ENCODE measurements at places on chromosomes 2 and 18.
A peak's percentile ranks its signal among the peaks of the same experiment; 100 is the strongest.

DNA sequence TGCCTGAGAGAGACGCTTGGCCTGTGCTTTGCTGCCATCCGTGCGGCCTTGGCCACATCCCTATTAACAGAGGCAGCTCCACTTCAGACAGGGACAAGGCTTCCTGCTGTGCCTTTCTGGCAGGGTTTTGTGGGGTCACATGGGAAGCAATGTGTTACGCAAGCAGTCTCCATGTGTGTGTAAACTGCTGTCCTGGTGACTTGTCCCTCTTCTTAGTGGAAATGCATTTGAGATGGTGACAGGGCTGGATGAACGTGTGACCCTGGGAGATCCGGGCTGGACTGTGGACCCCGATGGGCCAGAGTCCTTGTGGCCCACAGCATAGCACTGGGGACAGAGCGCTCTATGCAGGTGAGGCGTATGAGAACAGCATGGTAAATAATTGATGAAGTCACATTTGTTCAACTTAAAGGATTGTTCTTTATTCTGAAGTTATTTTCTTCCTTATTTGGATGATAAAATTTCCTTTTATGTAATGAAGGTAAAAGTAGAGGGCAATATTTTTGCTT is 23.2 kb downstream of the ASB1 start:
- no peak for DNase-seq

GRCh38 chr2:196145256-196145655 is 26.1 kb downstream of the STK17B start:
- DNase-seq = no peak

GRCh38 chr2:37874470-37874869 is 50.6 kb upstream of the RMDN2 start:
- DNase-seq = no peak

GRCh38 chr2:178677599-178677998 is 129.6 kb downstream of the TTN start:
- DNase-seq = no peak

DNA sequence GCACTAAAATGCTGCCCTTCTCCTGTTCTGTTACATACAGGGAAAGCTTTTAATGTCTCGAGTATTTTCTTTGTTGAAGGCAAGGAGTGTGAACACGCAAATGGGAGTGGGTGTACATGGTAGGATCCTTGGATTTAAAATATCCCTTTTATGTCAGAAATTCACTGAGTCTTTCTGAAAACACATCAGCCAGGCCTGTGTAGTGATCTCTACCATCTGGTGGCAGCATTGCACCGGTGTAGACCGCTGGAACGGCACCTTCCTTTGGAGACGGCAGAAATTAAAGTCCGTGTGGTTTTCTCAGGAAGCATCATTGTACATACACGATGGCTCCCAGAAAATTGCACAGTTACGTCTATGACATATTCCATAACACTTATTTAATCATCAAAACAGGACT is 515.8 kb downstream of the GALR1 start:
- DNase-seq = no peak

- DNase-seq = no peak
Observed at GRCh38 chr2:61633250-61633649, 95.1 kb upstream of the XPO1 start.

DNA sequence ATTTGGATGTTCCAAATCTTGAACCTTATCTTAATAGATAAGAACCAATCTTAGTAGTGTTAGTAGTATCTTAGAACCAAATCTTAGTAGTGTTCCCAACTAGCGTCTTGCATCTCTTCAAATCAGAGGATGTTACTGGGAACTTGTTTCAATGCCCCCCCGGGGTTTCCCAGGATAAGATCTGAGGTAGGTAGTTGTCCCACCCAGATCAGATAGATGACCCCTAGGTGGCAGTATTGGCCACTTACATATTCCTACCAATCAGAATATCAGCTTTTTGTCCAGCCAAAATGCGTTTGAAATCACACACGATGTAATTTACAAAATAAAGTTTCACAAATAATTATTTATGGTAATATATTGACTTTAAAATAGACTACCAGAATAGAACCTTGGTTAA is 314.8 kb downstream of the MBD2 start:
- peak; percentile 42 for DNase-seq

GRCh38 chr2:28895189-28895893 is 874 bp downstream of the WDR43 start:
- DNase-seq = peak; percentile 50

DNA sequence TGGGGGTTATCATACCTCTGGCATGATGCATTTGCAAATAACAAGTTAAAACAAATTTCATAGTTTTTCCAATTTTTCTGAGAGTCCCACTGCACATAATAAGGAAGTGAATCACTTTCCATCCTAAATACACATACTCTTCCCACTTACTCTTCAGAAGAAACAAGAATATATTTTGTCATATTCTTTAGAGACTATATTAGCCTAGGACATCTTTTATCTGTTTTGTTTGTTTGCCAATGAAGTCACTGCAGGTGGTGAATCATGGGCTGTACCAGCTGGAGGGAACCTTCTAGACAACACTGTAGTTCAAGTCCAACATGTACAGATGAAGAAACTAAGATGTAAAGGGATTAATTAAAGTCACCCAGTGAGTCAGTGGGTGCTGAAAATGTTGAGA is 116.8 kb downstream of the XIRP2 start:
- DNase-seq = no peak

- DNase-seq = peak; percentile 3
Observed at GRCh38 chr2:96099861-96100798, 16.2 kb downstream of the ADRA2B start.

DNA sequence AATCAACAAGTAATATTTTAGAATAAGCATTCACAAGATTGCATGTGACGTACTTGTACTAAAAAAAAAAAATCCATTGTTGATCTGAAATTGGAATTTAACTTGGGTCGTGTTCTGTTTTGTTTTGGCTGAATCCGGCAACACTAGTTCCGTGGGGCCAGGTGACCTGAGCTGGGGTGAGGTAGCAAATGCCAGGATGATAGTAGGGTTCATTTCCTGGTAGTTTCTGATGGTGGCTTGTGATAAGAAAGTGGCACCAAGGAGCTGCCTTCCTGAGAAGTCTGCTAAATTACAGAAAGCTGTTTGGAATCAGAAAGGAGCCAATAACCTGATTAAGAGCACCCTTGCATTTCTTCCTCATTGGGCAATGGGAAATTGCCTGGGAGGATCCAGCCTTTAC is 126.4 kb upstream of the DLX2 start:
- DNase-seq = no peak

- no peak for DNase-seq
Observed at GRCh38 chr2:75986617-75987016, 275.9 kb upstream of the GCFC2 start.

- no peak for DNase-seq
Observed at GRCh38 chr2:114488841-114489530, 46.5 kb downstream of the DPP10 start.

DNA sequence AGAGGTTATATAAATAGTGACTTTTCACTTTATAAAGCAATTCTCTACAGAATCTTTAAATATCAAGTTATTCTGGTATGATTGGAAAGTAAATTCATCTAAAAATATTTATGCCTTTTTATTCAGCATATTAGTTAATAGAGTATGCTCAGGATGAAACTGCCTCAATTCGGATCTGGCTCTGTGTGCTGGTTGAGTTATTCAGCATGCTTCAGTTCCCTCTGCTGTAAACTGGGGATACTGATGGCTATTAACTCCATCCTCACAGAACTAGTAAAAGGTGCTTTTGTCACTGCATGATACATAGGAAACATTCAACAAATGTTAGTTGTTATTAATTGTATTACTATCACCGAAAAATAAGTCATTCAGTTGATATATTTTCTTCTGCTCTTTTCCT is 250.3 kb downstream of the NRXN1 start:
- no peak for DNase-seq

DNA sequence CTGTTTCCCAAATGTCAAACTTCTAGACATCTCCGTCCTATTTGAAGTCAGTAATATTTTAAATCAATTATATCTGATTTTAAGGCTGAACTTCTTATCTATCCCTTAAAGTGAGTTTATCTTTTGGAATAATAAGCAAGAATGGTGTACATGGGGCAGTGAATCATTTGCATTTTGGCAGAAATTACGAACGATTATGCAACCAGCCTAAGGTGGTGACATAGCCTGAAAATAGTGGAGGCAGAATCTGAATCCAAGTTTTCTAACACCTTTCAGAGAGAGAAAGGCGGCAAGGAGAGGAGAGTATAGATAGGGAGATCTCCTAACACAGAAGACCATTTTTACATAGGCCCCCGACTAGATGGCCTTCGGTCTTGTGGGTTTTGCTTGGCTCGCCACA is 10.7 kb downstream of the ZBTB14 start:
- no peak for DNase-seq

DNA sequence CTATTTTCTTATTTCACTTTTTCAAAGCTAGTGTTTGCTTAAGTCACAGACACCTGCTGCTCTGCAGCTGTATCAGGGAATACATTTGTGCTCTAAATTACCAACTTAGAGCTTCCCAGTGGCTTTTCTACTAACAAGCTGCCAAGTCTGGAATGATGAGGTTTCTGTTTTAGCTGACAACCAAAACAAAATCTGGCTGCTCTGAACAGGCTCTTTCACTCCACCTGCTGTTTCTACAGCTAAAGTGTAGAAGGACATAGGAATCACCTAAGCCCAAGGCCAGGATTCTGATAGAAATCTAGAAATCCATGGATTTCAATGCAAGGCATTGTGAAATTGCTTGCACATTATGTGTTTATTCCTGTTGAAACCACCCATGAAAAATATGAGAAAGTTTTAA is 201.2 kb downstream of the SUCLG1 start:
- DNase-seq = no peak

DNA sequence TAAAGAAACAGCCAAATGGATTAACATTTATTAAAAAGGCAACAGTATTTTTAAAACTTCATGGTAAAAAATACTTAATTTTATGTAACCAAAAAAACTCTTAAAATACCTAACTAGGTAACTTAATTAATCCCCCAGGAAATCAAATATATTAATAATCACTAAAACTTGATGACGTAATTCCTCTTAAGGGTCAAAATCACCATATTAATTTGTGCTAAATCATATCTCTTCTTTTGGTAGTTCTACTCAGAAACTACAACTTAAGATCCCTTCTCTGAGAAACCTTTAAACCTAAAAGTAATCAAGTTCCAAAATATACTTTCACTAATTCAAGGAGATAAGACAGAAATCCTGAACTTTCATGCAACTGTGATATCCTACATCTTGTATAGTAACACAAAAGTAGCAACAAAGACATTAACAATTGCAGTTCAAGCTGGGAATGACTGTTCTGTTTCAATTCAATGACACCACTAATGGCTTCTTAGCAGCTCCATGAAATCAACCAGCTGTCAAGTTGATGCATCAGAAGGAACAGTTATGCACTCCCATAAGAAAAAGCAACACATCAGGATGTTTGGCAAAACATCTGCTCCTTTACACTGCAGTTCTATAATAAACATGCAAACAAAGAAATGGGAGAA is 4.0 kb downstream of the BAZ2B start:
- no peak for DNase-seq

GRCh38 chr2:109380502-109381326 is 233.1 kb downstream of the SEPTIN10 start:
- no peak for DNase-seq

GRCh38 chr2:191693166-191693565 is 15.2 kb downstream of the NABP1 start:
- no peak for DNase-seq

DNA sequence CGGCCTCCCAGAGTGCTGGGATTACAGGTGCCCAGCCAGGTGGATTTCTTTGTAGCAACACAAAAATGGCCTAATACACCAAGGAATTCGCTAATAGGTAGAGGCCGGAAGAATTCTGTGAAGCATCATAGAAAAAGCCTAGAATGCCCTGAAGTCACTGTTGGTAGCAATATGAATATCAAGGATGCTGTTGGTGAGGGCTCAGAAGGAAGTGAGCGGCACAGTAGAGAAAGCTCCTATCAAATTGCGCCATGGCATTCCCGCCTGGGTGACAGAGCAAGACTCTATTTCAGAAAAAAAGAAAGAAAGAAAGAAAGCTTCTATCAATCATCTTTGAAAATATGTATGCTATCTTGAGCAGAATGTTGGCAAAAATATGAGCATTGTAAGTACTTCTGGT is 23.8 kb downstream of the GALNT5 start:
- DNase-seq = no peak

DNA sequence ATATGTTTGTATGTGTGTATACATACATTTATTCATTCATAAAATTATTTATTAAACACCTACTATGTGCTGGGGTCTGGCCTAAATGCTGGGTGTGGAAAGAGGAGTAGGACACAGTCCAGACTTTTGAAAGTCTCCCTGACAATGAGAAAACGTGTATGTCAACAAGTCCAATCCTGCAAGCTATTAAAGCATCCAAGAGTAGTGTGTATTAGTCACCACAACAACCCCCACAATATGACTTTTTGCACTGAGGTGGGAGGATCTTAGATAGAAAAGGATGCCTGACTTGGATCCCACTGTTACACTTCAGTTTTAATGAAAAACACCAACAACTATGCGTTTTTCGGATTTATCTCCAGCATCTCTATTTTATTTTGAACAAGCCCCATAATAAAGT is 446.4 kb downstream of the EPHA4 start:
- DNase-seq = no peak

DNA sequence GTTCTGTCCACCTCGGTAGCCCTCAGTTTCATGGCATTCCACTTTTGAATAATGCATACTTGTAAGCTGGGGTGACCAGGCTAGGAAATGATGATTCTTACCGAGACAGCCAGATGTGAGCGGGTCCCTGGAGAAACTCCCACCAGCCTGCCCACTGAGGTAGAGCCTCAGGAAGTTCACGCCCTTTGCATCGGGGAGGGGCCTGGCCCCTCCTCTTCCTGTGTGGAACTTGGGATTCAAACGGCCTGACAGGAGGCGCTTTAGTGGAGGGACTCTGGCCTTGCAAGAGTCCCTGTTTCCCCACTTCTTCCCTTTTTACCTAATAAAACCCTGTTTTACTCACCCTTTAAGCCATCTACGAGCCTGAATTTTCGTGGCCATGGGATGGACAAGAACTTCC is 44.6 kb downstream of the MRO start:
- no peak for DNase-seq

DNA sequence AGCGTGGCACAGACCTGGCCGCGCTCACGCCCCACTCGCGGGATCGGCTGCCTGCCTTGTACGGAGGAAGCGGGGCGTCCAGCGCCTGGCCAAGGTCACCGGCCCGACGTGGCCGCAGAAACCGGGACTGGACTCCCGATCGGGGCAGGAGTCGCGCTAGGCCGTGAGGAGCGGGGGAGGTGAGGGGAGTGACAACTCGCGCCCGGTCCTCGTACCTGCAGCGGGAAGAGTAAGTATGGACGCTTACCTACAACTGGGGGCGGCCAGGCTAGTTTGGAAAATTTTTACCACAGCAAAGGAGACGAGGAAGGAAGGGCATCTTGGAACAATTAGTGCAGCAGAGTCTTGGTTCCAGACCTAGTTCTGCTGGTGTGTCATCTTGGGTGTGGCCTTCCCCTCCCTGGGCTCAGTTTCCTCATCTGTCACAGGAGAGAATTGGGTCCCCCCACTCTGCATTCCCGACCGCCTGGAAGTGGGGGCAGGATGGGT is 693 bp downstream of the UBE2F start:
- DNase-seq = no peak
